IPS DF 6.9 (cell line): ENCODE measurements at places on chromosomes 1 and 21.

- DNase-seq: no peak
Measured at GRCh38 chr1:220882061-220882891, 3.0 kb downstream of the HLX start.

GRCh38 chr1:74824497-74825107 lies 91.7 kb downstream of the TYW3 start:
- no peak for DNase-seq

- DNase-seq: no peak
Measured at GRCh38 chr1:40383488-40384412, 10.2 kb downstream of the SMAP2 start.

- no peak for DNase-seq
Measured at GRCh38 chr1:65321879-65322278, 12.5 kb downstream of the DNAJC6 start.

DNA sequence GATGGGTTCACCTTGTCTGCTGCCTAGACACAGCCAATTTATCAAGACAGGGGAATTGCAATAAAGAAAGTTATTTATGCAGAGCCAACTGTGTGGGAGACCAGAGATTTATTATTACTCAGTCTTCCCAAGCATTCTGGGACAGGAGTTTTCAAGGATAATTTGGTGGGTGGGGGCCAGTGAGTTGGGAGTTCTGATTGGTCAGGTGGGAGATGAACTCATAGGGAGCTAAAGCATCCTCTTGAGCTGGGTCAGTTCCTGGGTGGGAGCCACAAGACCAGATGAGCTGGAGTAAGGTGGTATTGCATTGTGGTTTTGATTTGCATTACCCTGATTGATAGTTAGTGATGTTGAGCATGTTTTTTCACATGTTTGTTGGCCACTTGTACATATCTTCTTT lies 86.1 kb downstream of the PRKAB2 start:
- DNase-seq: no peak

GRCh38 chr1:34060901-34061415 lies 104.1 kb downstream of the CSMD2 start:
- DNase-seq: no peak

DNA sequence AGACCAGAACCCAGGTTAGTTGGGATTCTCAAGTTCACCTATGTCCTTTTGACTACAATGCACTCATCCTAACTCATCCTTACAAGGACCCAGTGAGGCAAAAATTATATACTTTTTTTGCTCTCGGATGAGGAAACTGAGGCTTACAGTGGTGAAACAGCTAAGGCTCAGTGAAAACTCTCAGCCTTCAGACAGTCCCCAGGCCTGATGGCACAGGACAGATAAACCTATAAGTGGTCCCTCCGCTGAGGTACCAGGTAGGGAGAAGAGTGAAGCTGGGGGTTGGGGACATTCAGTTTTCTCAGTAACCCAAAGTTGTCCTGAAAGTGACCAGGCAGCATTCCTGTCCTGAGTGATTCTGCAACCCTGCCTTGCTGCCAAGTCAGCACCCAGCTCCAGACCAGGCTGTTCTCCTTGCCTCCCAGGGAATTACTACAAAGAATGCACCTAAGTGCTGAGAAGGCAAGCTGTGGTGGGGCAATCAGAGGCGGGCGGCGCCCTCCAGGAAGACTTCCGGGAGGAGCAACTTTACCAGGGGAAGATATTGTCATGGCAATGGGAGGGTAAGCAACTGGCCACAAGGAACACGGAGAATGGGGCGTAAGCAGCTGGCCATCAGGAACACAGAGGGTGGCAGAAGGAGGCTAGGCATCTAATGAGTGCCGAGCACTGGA lies 4.6 kb downstream of the TENT5B start:
- DNase-seq: no peak

DNA sequence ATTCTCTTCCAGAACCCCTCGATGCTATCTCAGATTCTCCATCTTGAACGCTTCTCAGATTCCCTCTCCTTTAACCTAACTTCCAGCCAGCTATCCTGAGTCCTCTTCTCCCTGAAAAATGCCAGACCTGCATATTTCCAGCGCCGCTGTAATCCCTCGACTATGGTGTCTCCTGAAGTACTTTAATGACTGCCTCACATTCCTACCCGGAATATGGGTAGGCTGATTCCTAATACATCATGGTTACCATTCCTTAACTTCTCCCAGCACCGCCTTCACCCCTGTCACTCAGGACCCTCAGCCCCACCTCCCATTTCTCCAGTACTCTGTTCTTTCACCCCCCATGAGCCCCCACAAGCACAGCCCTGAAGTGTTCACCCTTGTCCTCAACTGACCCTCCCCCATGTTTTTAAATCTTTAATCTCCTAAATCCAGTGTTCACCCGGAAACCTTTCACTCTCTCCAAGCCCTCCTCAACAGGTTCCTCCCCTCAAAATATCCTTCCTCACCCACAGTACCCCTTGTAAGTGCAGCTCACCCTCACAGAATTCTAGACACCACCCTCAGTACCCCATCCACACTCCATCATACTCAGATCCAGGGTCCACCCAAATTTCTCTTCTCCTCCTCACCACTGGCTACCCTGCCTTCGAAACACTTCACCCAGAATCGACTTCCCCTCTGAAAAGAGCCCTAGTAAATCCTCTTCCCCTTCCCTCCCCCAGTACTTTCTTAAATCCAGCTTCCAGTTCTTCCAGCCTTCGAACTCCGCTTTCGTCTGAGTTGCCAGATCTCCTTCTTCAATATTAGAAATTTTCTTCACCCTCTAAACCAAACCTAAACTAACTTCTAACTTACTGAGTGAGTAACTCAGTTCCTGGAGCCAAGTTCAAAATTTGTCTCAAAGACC lies 922 bp downstream of the CPT2 start:
- no peak for DNase-seq

DNA sequence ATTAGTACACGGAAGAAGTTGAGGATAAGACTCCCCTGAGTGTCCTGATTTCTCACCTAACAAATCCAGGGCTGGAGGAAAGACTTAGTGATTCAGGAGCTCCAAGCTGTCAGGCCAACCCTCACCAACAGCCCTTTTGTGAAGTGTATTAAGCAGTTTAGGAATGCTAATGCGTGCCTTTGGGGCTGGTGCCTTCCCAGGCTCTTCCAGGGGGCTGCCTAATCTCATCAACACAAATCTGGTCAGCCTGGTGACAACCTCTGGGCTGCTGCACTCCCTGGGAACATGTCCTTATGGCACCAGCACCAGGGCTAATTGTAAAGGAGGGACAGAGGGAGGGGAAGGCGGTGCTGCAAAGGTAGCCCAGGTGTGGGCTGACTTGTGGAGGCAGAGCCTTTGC lies 15.5 kb downstream of the CSMD2 start:
- no peak for DNase-seq

GRCh38 chr21:27240839-27241238 lies 274.0 kb upstream of the ADAMTS5 start:
- no peak for DNase-seq

DNA sequence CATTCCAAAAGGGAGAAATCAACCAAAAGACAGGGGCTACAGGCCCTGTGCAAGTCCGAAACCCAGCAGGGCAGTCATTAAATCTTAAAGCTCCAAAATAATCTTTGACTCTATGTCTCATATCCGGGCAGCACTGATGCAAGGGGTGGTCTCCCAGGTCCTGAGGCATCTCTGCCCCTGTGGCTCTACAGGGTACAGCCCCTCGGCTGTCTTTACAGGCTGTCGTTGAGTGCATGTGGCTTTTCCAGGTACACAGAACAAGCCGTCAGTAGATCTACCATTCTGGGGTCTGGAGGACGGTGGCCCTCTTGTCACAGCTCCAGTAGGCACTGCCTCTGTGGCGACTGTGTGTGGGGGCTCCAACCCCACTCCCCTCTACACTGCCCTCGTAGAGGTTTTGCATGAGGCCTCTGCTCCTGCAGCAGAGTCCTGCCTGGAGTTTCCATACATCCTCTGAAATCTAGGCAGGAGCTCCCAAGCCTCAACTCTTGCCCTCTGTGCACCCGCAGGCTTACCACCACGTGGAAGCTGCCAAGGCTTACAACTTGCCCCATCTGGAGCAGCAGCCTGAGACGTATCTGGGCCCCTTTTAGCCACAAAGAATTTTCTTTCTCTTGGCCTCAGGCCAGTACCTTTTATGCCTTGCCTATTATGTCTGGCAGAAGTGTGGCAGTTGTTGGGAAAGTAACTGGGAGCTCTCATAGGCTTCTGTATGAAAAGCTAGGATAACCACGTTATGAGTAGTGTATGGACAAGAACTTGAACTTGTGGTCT lies 52.5 kb downstream of the POU2F1 start:
- no peak for DNase-seq
